ENCODE measurements at places on chromosomes 5 and 9. TPM values are rescaled to one million over a fixed set of nuclear protein-coding genes. Genes with fewer than 3 reads are reported as not detected.

DNA sequence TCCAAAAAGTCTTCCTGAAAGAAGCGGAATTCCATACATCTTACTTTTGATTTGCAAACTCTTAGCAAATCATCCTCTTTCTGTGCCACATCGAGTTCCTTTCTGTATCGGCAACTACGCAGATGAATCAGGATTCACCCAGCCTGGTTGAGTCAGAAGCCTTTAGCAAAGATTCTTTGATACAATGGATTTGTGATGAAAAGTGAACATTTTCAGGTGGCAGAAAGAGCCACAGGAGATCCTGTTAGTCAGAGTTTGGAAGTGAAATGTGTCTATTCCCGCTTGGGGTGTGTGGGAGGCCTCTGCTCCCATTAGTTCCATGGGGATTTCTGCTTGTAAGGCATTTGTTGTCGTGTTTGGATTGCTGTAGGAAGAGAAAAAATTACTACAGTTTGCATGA is 351.8 kb upstream of the WWC1 start:
- H3K27me3 ChIP-seq = no peaks in the 10 kb centered on the region
- DNase-seq = no peak
- H3K4me3 ChIP-seq = no peak overlapping the region
- H3K27ac ChIP-seq = no peak overlapping the region
- H3K4me1 ChIP-seq = no peaks in the 10 kb centered on the region
- H3K36me3 ChIP-seq = no peaks in the 10 kb centered on the region

GRCh38 chr9:5510360-5510931 is at the start of gene PDCD1LG2:
PDCD1LG2 (plus strand) TSS chr9:5510531; CDS start chr9:5522547, 12,016 bp downstream.
- H3K27me3 ChIP-seq = no peaks in the 10 kb centered on the region
- peak; percentile 27 for DNase-seq
- peak within 1 kb of the TSS; percentile 77 for H3K4me3 ChIP-seq
- peak within 1 kb of the TSS; percentile 94 for H3K27ac ChIP-seq
- peaks cover 54% of the 10 kb centered on the region for H3K4me1 ChIP-seq
- peaks cover 8% of the 10 kb centered on the region for H3K36me3 ChIP-seq

DNA sequence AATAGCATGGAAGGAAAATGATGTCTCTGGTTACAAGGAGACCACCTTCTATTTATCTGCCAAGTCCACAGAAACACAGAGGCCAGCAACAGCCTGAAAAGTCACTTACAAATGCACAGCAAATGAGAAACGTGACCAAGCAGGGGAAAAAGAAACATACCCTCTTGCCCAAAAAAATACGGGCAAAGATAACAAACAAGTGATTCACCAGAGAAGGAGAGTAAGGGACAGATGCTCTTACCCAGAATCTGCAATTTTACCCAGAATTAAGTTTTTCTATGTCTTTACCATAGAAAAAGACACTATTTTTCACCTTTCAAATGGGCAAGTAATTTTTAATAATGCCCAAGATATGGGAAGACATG is 28.1 kb downstream of the CAMSAP1 start:
- no peak for DNase-seq
- peaks cover 5% of the 10 kb centered on the region for H3K36me3 ChIP-seq
- no peak overlapping the region for H3K4me3 ChIP-seq
- H3K27ac ChIP-seq = no peak overlapping the region

Gene TMEM215
- total RNA-seq = not detected

GRCh38 chr5:91224456-91224855 is 158.7 kb downstream of the ARRDC3 start:
- no peak for DNase-seq
- no peak overlapping the region for H3K27ac ChIP-seq
- H3K27me3 ChIP-seq = no peaks in the 10 kb centered on the region
- no peak overlapping the region for H3K4me3 ChIP-seq
- H3K36me3 ChIP-seq = no peaks in the 10 kb centered on the region

Gene UBE2QL1
- total RNA-seq = not detected

GRCh38 chr5:97071101-97071500 is 71.3 kb downstream of the LIX1 start:
- peaks cover 8% of the 10 kb centered on the region for H3K27me3 ChIP-seq
- H3K36me3 ChIP-seq = no peaks in the 10 kb centered on the region
- H3K4me3 ChIP-seq = no peak overlapping the region
- peaks cover 4% of the 10 kb centered on the region for H3K4me1 ChIP-seq

GRCh38 chr5:91978221-91978882 is 595.2 kb upstream of the ARRDC3 start:
- H3K4me3 ChIP-seq = no peak overlapping the region
- no peak for DNase-seq
- H3K27ac ChIP-seq = no peak overlapping the region
- no peaks in the 10 kb centered on the region for H3K27me3 ChIP-seq

GRCh38 chr9:38196714-38197113 is 127.7 kb upstream of the SHB start:
- no peaks in the 10 kb centered on the region for H3K27me3 ChIP-seq
- no peak overlapping the region for H3K4me3 ChIP-seq
- H3K36me3 ChIP-seq = no peaks in the 10 kb centered on the region
- H3K27ac ChIP-seq = no peak overlapping the region
- no peaks in the 10 kb centered on the region for H3K4me1 ChIP-seq

Gene NSMF
- total RNA-seq = 57.6 TPM

GRCh38 chr9:90064971-90065370 is 460.2 kb downstream of the GADD45G start:
- H3K36me3 ChIP-seq = no peaks in the 10 kb centered on the region
- H3K27ac ChIP-seq = no peak overlapping the region
- peaks cover 20% of the 10 kb centered on the region for H3K27me3 ChIP-seq
- H3K4me3 ChIP-seq = no peak overlapping the region
- no peak for DNase-seq
- no peaks in the 10 kb centered on the region for H3K4me1 ChIP-seq

DNA sequence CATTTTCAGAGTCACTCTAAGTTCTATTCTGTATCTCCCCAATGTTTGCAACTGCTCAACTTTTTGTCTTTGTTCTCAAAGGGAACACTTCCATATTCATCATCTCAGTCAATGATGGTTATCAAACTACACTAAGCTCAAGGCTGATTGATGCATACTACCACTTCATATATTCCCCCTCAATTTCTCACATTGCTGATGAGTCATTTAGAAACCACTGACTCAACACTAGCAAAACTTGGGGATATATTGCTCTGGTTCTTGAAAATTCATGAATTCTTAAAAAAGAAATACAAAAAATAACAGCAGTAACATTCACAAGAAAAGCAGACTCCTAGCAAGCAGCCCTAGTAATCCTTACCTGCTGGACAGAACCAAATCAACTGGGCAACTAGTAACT is 52.2 kb downstream of the ABHD17B start:
- peaks cover 37% of the 10 kb centered on the region for H3K36me3 ChIP-seq
- no peak for DNase-seq
- no peaks in the 10 kb centered on the region for H3K27me3 ChIP-seq

DNA sequence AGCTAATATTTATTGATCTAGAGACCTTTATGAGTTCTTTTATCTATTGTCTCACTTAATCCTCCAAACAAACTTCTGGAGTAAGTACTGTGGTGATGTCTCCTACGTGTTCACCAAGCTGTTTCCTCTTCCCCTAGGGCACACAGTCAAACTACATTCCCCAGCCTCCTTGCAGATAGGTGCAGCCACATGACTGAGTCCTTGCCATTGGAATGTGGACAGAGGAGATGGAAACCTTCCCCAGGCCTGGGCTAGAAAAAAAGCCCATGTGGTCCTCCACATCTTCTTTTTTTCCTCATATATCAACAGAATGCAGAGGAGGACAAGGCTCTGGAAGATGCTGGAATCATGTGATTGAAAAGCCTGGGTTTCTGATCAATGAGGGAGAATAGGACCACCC is 88.0 kb downstream of the ANKRD55 start:
- no peaks in the 10 kb centered on the region for H3K27me3 ChIP-seq
- no peak for DNase-seq
- peaks cover 74% of the 10 kb centered on the region for H3K4me1 ChIP-seq
- no peak overlapping the region for H3K4me3 ChIP-seq
- H3K36me3 ChIP-seq = peaks cover 40% of the 10 kb centered on the region

Gene DTWD2
- total RNA-seq = 2.0 TPM

- H3K27me3 ChIP-seq = peaks cover 13% of the 10 kb centered on the region
- no peak for DNase-seq
- no peaks in the 10 kb centered on the region for H3K4me1 ChIP-seq
- H3K27ac ChIP-seq = no peak overlapping the region
- H3K36me3 ChIP-seq = peaks cover 11% of the 10 kb centered on the region
Observed at GRCh38 chr9:7607421-7607820, 192.2 kb downstream of the DMAC1 start.

Gene PCDHGB6
- total RNA-seq = not detected

DNA sequence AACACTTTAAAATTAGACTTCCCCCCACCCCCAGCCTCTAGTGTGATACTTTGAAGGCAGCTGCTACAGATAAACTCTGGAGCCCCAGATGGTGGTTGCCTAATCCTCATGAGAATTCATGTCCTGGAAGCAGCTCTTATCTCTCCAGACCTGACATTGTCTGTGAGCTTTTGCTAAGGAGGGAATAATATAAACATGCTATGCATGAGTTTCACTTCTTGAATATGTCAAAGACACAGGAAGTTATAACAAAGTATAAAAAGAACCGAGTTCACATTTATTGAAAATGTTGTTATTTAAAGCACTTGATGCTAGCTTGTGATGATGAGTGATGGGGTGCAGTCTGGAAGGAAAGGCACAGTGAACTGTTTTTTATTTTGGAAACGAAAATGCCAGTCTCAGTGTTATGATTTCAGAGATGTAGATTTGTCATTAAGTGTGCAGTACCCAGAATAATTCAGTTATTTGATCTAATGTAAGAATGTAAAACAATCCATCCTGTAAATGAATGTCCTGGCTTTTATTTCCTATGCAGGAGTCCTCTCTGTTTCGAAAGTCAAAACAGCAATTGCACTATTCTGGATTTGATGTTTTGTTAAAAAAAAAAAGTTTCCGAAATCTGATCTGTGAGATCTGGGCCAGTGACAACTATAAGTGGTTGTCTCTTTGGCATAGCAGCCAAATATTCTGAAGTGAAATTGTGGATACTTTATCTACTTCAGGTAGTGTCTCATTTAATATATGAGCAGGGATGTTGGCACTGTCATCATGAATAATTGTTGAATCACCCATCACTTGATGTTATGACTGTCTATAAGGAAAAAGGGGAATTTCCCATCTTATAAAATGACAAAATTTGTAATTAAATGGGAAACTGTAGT is 77.0 kb downstream of the ZCCHC7 start:
- DNase-seq = no peak
- H3K4me3 ChIP-seq = no peak overlapping the region
- H3K4me1 ChIP-seq = peaks cover 39% of the 10 kb centered on the region
- H3K27me3 ChIP-seq = no peaks in the 10 kb centered on the region
- peak overlapping the region; percentile 71 for H3K27ac ChIP-seq
- peaks cover 16% of the 10 kb centered on the region for H3K36me3 ChIP-seq

Gene CMBL
- 0.64 TPM for total RNA-seq

DNA sequence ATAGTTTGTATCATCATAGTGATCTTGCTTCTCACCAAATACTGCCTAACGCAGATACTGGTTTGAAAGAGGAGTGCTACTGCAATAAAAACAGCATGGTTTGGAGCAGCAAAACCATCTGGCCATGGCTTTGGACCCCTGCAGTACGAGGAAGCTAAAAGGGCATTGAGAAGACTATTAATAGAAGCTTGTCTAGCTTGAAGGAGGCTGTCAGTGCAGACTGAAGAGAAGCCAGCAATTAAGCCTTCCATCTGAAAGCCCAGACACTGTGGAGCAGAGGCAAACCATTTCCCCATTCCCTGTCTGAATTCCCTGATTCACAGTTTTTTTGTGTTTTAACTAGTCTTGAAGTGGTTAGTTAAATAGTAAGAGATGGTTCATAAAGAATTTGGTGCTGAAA is 281.6 kb downstream of the PTPRD start:
- no peak overlapping the region for H3K4me3 ChIP-seq
- H3K36me3 ChIP-seq = no peaks in the 10 kb centered on the region
- no peak overlapping the region for H3K27ac ChIP-seq
- DNase-seq = no peak

GRCh38 chr5:168608386-168608785 is 29.2 kb upstream of the PANK3 start:
- no peaks in the 10 kb centered on the region for H3K27me3 ChIP-seq
- peaks cover 12% of the 10 kb centered on the region for H3K4me1 ChIP-seq
- no peak overlapping the region for H3K27ac ChIP-seq
- no peak overlapping the region for H3K4me3 ChIP-seq
- no peak for DNase-seq

Gene PKN3
- 9.1 TPM for total RNA-seq

GRCh38 chr9:113348437-113348836 is 904 bp upstream of the BSPRY start:
- no peak overlapping the region for H3K27ac ChIP-seq
- DNase-seq = no peak
- peaks cover 1% of the 10 kb centered on the region for H3K36me3 ChIP-seq
- H3K4me1 ChIP-seq = peaks cover 39% of the 10 kb centered on the region
- peaks cover 26% of the 10 kb centered on the region for H3K27me3 ChIP-seq

GRCh38 chr9:132181796-132182313 is 20.0 kb downstream of the NTNG2 start:
- H3K4me3 ChIP-seq = no peak overlapping the region
- peaks cover 12% of the 10 kb centered on the region for H3K27me3 ChIP-seq
- no peaks in the 10 kb centered on the region for H3K4me1 ChIP-seq
- no peak for DNase-seq
- H3K36me3 ChIP-seq = no peaks in the 10 kb centered on the region

GRCh38 chr5:151697452-151697851 is 10.7 kb upstream of the SPARC start:
- no peak for DNase-seq
- no peak overlapping the region for H3K4me3 ChIP-seq
- H3K36me3 ChIP-seq = no peaks in the 10 kb centered on the region
- H3K27ac ChIP-seq = no peak overlapping the region
- H3K4me1 ChIP-seq = no peaks in the 10 kb centered on the region

DNA sequence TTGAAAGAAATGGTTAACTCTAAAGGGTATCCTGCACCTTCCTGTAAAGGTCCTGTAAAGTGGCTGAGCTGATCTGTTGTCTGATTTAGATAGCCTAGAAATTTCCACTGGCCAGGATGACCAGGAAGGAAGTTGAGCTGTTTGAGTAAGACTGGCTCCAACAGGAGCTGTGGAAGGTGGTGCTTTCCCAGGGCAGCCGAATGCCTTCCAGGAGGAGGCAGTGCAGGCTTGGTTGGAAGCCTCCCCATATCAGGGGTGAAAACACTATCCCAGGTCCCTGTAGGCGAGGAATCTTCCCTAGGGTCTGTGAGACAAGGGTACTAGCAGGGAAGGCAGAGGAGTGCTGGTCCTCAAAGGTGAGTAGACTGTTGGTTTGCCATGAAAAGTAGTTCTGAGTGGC is 98.4 kb downstream of the LIX1 start:
- no peaks in the 10 kb centered on the region for H3K4me1 ChIP-seq
- no peak overlapping the region for H3K4me3 ChIP-seq
- peaks cover 2% of the 10 kb centered on the region for H3K36me3 ChIP-seq
- H3K27me3 ChIP-seq = peaks cover 3% of the 10 kb centered on the region
- H3K27ac ChIP-seq = no peak overlapping the region
- DNase-seq = no peak
